Stimulated activated CD8-positive, alpha-beta memory T cell treated with anti-CD3 and anti-CD28 coated beads, Interleukin-4, amount 100 ng/mL, for 24 hours (primary cell): ENCODE measurements at places on chromosomes 2 and 18.

DNA sequence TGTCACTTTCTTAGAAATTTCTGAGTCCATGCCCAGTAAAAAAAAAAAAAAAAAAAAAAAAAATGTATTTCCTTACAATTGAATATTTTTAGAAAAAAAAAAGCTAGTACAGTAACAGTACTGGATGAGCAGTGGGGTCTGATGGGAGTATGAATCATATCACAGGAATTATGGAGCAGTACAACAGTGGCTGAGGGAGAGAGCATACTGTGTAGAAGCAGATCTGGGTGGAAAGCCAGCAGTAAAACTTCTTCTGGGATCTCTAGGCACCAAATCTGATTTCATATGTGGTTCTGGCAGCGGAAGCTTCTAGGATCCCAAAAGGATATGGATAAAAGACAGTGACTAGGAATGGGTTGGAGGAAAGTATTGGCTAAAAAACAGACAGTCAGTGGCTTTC is 414.9 kb upstream of the FSHR start:
- no peak for DNase-seq

- no peak for DNase-seq
Measured at GRCh38 chr2:14016289-14016955, 616.1 kb upstream of the LRATD1 start.

GRCh38 chr2:150469706-150470274 is 17.7 kb downstream of the RND3 start:
- DNase-seq = no peak

- DNase-seq = no peak
Measured at GRCh38 chr2:96683972-96684820, 41.6 kb downstream of the FER1L5 start.

DNA sequence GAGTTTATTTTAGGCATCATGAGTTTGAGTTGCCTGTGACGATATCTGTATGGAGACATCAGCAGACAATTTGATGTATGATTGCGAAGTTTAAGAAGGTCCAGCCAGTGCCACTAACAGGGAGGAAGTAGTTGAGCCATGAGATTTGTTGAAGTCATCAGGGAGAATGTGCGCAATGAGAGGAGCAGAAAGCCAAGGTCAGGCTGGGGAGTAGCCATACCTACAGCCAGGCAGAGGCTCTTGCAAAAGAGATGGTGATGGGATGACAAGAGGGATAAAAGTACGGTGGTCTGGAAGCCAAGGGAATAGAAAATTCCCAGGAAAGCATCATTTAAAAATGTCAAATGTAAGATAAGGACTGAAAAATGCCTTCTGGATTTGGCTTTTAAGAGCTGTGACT is 51.2 kb downstream of the LIMS1 start:
- no peak for DNase-seq

DNA sequence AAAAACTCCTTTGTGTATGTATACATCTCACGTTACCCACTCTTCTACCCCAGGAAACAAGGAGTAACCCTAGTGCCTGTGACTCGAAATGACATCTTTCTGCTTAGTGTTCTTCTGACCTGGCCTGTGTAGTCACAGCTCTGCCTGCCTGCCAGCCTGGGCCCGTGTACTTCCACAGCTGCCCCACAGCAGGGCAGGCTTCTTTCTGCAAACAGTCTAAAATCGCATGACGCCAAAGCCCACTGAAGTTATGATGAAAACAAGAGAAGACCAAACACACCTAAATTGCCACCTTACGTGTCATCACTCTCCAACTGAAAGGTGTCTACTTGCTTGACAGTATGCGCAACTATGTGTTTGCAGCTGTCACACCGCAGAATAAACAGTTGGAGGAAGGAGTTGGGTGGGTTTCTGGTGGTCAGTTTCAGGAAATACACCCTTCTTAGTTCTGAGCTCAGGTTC is 1.5 kb downstream of the GAREM1 start:
- DNase-seq = no peak

DNA sequence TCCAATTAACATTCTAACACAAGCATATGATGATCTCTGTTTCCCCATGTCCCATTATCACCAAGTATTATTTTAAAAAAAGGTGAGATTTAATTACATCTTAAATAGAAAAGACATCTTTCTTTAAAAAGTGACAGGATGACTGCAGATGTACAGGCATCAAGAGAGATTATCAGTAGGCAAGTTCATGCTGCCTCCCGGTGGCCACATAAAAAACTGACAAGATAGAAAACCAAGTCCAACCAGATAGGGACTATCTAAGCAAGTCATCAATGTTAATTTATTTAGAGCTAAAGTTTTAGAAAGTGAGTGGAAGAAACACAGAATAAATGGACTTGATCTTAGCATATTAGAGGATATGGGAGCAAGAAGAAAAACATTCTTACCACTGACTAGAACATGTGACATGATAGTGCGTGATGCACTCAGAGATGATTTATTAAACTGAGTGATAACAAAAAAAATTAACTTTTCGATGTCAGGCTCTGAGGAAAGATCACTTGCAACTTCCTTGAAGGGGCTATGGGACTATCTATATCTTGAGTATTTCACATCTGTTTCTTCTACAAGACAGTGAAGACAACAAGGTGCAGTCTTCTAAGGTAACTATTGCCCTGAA is 5.4 kb upstream of the TDRD15 start:
- no peak for DNase-seq

DNA sequence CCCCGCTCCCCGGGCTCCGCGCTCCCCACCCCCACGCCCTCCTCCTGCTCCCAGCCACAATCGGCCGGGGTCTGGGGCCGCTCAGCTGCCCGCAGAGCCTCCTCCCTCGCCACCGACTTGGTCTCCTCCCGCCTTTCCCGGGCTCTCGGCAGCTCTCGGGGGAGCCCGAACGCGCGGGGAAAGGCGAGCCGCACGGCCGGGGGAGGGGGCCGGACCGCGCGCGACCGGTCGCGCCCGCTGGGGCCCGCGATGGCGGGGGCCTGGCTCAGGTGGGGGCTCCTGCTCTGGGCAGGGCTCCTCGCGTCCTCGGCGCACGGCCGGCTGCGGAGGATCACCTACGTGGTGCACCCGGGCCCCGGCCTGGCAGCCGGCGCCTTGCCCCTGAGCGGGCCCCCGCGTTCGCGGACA is 327 bp downstream of the LTBP1 start:
- no peak for DNase-seq

DNA sequence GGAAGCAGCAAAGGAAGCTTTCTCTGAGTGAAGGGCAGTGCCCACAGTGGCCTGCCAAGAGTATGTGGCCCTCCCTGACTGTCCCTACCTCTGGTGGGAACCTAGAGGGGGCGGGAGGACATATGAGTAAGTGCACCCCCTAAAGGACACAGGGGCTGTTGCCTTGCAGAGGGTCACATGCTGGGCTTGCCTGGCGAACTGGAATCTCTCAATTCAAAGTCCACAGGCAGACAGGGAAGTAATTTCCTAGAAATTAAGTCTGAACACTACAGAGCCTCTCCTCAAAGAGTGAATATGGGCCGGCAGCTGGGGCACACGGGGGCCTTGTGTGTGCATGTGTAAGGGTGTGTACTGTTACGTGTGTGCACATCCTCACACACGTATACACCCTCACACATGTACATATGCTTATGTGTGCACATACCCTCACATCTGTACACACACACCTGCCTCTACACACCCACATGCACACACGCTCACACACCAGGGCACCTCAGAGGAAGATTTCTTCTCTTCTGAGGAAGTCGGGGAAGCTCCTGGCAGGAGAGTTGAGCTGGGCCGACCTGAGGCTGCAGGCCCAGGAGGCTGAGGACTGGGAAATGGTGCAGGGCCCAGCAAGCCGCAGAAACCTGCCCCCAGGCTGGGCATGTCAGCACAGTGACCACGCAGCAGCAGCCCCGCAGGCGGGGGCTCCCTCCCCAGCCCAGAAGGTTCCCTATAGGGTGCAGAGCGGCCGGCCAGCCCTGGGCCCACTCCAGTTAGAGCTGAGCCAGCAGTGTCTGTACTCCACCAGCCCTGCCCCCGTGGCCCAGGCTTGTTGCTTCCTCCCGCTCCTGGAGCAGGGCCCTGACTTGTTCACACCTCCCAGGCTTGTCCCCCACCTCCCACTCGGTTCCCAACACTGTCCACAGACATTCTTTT is 77.4 kb upstream of the TAF1B start:
- no peak for DNase-seq

DNA sequence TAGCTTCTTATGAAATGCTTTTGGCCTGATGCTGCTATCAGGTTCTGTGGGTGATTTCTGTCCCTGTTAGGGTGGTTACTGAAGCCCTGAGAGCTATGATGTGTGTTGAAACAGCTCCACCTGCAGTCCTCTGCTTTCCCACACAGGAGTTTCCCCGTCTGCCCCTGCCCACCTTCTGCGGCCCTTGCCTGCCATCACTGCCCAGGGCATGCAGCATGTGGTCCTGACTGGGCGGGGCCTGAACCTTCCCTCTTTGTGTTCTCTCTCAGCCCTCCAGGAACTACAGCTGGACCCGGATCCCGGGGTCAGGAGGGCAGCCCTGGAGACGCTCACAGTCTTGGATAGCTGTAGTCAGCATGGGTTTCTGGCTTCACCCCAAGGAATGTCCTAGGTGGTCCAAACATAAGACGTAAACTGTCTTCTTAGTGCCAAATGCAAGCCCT is 21.4 kb downstream of the HJURP start:
- no peak for DNase-seq

GRCh38 chr2:120773186-120773800 is 37.6 kb downstream of the GLI2 start:
- DNase-seq = no peak

GRCh38 chr2:235225261-235225660 is 268.6 kb upstream of the AGAP1 start:
- DNase-seq = no peak

DNA sequence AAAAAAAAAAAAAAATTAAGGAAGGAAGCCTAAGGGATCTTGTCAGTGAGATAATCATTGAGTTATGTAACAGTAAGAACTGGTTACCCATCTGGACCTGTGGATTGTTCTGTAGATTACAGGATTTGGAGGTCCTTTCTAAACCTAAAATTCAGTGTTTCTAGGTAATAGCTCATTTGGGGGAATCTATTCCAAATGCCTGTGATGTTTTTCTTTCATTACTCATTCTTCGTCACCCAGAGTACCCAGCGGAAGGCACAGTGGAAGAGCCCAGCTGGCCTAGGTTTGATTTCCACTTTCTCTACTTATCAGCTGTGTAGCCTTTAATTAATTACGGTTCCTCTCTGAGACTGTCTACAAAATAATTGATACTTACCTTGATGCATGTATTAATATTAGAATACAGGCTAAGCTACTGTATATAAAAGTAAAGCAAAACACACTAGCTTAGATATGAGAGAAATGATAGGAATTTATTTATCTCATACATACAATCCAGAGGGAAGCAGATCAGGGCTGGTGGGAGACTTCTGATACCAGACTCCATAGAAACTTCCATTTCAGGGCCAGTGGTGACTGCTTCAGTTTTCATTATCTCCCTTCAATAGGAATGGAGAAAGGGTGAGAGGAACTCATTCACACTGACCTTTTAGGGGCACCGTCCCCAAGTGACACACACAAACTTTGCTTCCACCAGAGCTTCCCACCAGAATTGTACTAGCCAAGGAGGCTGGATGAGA is 115.8 kb upstream of the NOSTRIN start:
- no peak for DNase-seq

DNA sequence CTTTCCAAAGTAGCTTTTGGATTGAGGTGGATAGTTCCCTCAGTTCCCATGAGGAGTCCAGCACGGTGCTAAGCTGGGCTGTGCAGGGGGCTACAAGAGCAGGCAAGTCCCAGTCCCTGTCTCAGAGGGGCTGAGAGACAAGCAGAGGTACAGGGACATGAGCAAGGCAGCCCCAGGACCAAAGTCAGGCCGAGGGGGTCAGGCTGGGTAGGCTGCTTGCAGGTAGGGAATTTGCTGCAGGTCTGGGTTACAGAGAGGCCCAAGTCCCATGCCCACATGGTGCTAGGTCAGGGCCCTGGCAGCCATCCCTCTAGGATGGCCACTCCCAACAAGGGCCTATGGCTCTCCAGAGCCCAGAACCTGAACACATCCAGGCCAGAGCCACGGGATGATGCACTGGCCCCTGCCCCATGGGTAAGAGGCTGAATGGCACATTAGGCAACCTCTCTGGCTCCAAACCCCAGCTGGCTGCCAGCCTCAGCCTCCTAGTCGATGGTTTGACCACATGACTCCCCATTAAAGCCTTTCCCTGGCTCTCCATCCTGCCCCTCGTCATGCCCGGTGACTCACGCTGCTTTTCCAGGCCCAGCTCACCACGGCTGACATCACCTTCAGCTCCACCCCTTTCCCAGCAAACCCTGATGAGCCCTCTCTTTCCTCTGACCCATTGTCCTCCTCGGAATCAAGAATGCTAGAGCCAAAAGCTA is 83.7 kb downstream of the SDC1 start:
- DNase-seq = no peak

DNA sequence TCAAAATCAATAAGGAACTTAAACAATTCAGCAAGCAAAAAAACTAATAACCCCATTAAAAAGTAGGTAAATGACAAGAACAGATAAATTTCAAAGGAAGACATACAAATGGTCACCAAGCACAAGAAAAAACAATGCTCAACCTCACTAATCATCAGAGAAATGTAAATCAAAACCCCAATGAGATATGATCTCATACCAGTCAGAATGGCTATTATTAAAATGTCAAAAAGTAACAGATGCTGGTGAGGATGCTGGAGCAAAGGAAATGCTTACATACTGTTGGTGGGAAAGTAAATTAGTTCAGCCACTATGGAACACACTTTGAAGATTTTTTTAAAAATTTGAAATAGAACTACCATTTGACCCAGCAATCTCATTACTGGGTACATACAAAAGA is 538.0 kb downstream of the TMX3 start:
- no peak for DNase-seq

- no peak for DNase-seq
Measured at GRCh38 chr2:200810252-200810997, 1.3 kb upstream of the BZW1 start.

- DNase-seq = no peak
Measured at GRCh38 chr2:180695586-180696401, 284.6 kb upstream of the UBE2E3 start.

DNA sequence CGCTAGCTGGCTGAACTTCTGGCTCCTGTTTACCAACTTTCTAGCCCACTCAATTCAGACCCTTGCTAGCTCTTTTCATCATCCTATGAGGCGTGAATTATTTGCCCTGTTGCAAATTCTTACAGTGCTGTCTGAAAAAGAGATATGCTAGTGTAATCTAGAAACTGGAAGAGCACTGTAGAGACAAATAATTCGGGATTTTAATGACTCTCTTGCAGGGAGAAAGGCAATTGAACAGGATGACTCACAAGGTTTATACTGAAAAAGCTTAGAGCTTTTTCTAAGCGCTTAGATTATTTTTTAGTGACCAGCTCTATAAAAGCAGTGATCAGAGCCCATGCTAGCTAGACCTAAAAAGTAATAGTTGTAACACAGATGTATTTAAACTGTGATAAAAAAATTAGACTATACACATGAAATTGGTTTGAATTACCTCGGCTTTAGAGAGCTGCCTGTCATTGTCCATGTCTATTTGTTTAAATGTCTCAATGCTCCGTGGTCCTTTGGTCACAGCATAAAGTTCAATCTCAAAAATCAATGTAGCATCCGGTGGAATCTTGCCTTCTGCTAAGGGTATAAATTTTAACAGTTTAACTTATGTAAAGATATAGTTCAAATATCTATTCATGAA is 9.1 kb downstream of the FKBP7 start:
- DNase-seq = no peak

- no peak for DNase-seq
Measured at GRCh38 chr18:25826823-25827222, 263.6 kb downstream of the SS18 start.
